Aorta (tissue), 5 donors: ENCODE measurements at places on chromosomes 2 and 18.
A peak's percentile ranks its signal among the peaks of the same experiment; 100 is the strongest.

GRCh38 chr2:237585590-237586221, 4.8 kb downstream of the RAB17 start:
- DNase-seq = peak; percentile 37
- H3K27me3 ChIP-seq = no peaks in the 10 kb centered on the region
- no peaks in the 10 kb centered on the region for H3K36me3 ChIP-seq
- peaks cover 4% of the 10 kb centered on the region for H3K4me1 ChIP-seq
- no peak overlapping the region for H3K4me3 ChIP-seq
- H3K27ac ChIP-seq = no peak overlapping the region

DNA sequence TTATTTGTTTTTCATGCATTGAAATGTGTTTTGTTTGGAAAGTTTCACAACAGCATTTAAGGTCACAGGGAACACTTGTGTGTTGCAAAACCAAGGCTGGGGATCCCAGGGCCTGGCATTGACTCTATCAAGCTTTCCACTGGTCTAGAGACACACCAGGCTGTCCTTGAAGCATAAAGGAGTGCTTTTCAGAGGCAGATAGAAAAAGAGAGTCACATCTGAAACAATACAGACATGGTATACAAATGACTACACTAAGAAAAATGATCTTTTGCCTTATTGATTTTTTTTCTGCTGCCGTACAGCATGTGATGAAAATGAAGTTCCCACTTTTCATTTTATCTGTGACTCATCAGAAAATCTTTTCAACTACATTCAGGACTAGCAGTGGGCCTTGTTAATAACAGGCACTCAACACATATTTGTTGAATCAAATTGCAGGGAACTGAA, 61.9 kb upstream of the ZCCHC2 start:
- H3K4me1 ChIP-seq = no peaks in the 10 kb centered on the region
- H3K36me3 ChIP-seq = no peaks in the 10 kb centered on the region
- H3K4me3 ChIP-seq = no peak overlapping the region
- H3K27ac ChIP-seq = no peak overlapping the region
- H3K27me3 ChIP-seq = no peaks in the 10 kb centered on the region

DNA sequence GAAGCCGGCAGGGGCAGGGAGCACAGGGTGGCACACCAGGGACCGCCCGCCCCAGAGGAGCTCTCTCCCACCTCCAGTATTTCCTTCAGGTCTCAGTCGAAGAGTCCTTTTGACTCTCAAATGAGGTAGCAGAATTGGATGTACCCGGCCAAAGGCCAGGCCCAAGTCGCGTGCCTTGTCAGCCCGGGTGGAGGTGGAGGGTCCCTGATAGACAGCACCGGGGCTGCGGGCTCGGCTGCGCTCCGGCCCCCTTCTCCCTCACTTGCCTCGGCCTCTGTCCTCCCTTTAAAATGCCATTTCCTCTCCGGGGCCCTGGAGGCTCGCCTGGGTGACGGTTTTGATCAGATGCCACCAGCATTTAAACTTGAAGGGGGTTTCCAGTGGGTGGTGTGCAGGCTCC, 198.9 kb upstream of the SOX11 start:
- DNase-seq = no peak
- no peaks in the 10 kb centered on the region for H3K4me1 ChIP-seq
- H3K36me3 ChIP-seq = no peaks in the 10 kb centered on the region
- no peak overlapping the region for H3K4me3 ChIP-seq
- no peak overlapping the region for H3K27ac ChIP-seq

GRCh38 chr2:199303728-199304177, 154.0 kb downstream of the SATB2 start:
- peaks cover 7% of the 10 kb centered on the region for H3K4me1 ChIP-seq
- H3K36me3 ChIP-seq = no peaks in the 10 kb centered on the region
- no peak overlapping the region for H3K4me3 ChIP-seq

GRCh38 chr2:11753452-11753885, 7.0 kb downstream of the LPIN1 start:
- no peak overlapping the region for H3K4me3 ChIP-seq
- no peaks in the 10 kb centered on the region for H3K36me3 ChIP-seq
- no peak overlapping the region for H3K27ac ChIP-seq
- no peaks in the 10 kb centered on the region for H3K27me3 ChIP-seq
- DNase-seq = no peak
- no peaks in the 10 kb centered on the region for H3K4me1 ChIP-seq

DNA sequence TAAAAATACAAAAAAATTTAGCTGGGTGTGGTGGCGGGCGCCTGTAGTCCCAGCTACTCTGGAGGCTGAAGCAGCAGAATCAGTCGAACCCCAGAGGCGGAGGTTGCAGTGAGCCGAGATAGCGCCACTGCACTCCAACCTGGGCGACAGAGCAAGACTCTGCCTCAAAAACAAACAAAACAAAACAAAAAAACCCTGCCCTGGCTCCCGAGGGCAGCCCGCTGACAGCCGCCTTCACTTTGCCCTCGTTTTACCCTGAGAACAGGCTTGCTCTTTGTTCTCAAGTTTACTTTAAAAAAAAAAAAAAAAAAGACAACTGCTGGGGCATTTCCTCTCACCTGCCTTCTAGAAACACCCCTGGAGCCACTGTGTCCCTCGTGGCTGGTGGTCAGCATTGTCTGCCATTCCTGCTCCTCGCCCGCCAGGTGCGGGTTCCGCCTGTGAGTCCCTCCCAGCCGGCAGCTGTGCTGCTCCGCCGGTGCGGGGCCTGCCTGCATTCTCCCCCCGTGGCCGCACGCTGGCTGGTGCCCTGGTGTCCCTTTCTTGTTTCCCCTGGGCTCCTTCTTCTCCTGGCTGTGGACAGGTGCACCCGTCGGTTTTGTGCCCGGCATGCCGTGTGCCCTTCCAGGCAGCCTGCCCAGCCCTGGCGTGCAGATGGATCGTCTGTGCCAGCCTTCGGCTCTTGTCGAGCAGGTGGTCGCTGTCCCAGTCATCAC, 105.7 kb downstream of the USP40 start:
- no peak overlapping the region for H3K4me3 ChIP-seq
- H3K4me1 ChIP-seq = no peaks in the 10 kb centered on the region
- H3K27ac ChIP-seq = no peak overlapping the region
- no peaks in the 10 kb centered on the region for H3K27me3 ChIP-seq
- H3K36me3 ChIP-seq = peaks cover 9% of the 10 kb centered on the region
- no peak for DNase-seq
